ENCODE measurements at places on chromosomes 1 and 21.

DNA sequence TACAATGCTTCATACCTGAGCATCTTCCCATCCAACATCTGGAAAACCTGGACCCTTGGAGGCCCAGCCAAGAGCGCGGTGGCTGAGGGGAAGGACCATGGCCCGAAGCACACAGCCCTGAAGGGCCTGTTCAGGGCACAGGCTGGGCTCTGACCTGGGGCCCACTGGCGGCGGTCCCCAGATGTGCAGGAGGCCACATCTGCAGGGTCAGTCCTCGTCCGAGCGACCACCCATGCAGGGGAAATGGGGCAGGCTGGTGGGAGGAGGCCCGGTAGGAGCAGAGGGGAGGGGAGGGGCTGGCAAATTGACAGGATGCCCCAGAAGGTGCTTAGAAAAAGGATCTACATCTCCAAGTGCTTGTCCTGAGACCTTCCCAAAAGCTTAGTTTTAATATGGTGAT lies 59.9 kb downstream of the DISP3 start:
- no peak for DNase-seq

DNA sequence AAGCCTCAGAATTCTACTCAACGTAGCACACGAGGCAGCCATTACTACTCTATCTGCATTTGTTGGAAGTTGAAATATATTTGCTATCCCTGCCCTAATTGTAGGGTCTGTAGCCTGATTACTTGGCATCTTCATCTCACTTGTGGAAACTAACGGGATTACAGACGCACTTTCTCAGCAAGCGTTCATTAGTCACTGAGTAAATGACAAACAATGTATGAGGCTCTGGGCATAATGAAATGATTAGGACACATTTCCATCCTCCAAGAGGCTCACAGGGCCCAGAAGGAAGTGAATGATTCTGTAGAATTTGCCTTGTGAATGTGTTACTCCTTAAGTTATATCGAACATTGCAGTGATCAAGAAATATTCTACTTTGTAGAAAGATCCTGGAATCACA lies 78.1 kb downstream of the KIF26B start:
- DNase-seq: no peak

DNA sequence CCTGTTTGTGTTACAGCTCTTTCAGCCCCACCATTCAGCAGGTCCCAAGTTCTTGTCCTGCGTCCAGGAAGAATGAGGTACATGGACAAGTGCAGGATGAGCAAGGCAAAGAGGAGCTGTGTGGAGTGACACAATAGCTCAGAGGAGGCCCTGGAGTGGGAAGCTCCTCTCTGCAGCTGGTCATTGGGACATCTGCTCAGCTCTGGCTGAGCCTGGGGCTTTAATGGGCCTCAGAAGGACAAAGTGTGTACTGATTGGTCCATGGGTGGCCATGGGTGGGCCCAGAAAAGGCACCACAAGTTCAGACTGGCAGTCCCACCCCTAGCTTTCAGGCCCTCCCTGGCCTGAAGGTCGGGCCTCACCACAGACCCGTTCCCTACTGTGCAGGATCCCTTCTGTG lies 14.7 kb upstream of the HYI start:
- DNase-seq: no peak

DNA sequence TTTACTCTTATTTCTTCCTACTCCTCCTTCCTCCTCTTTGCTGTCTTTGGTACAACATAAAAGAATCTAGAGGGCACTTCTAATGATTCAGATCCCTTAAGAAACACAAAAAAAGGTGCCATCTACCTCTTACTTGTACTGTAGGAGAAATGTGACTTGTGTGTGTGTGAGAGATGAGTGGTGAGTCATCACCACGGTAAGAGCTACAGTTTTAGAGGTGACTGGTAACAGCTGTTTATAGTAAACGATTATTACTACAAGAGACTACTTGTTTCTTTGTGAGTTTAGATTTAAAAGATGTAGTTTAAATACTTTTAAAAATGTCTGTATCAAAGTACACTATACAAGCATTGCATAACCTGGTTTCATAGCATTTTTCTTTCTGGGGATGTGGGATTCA lies 40.4 kb downstream of the SLC35D1 start:
- peak; percentile 56 for DNase-seq

DNA sequence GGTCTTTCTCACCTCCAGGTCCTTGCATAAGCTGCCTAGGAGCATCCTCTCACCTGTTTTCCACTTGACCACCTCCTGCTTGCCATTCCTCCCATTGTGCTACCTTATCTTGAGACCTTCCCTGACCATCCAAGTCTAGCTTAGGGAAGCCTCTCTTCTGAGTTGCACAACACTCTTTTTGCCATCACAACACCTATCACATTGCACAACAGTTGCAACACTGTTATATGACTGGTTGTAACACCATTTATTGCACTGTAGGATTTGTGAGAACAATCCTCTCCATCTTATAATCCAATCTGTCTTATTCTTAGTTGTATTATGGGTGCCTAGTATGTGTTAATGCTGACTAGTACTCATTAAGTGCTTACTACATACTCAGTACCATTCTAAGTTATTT lies 488.7 kb downstream of the OMA1 start:
- no peak for DNase-seq

- DNase-seq: no peak
Observed at GRCh38 chr1:39016604-39017171, 9.5 kb upstream of the NDUFS5 start.

- DNase-seq: no peak
Observed at GRCh38 chr1:175307160-175307559, 114.6 kb upstream of the KIAA0040 start.

- DNase-seq: peak; percentile 59
Observed at GRCh38 chr21:35649186-35649585, 411.1 kb downstream of the SETD4 start.

- DNase-seq: peak; percentile 28
Observed at GRCh38 chr1:233904633-233905415, at the start of gene SLC35F3. Gene SLC35F3 (plus strand): TSS chr1:233904676.

GRCh38 chr1:227459326-227459841 lies 104.0 kb upstream of the ZNF678 start:
- no peak for DNase-seq

DNA sequence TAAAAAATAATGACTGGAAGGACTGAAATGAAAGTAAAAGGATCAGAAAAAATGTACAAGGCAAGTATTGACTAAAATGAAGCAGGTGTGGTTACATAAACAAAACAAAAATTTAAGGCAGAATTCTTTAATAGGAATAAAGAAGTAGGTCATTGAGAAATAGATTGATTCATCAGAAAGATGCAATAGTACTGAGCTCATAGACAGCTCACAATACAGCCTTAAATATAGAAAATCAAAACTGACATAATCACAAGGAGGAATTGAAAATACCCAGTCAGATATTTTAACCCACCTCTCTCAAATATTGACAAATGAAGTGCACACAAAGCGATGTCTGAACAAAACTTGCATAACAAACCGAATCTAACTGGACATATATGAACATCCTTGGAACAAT lies 366.8 kb upstream of the DPYD start:
- no peak for DNase-seq

DNA sequence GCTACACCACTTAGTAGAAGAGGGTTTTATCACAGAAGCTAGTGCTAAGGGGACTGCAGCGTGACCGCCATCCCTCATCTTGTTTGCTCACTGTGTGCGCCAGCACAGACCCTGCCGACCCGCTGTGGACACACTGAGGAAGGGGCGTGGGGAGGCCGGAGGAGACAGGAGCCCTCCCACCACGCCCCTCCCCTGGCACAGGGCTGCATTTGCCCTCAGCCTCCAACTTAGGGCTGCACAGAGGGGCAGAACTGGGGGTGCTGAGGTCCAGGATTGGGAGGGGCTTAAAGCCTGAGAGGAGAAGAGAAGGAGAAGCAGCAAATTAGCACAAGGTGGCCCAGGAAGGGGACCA lies 37.2 kb downstream of the RRP1 start:
- no peak for DNase-seq

GRCh38 chr1:17220287-17220686 lies 15.4 kb downstream of the PADI1 start:
- DNase-seq: no peak

GRCh38 chr1:160357286-160358002 lies 9.4 kb upstream of the NHLH1 start:
- DNase-seq: no peak

DNA sequence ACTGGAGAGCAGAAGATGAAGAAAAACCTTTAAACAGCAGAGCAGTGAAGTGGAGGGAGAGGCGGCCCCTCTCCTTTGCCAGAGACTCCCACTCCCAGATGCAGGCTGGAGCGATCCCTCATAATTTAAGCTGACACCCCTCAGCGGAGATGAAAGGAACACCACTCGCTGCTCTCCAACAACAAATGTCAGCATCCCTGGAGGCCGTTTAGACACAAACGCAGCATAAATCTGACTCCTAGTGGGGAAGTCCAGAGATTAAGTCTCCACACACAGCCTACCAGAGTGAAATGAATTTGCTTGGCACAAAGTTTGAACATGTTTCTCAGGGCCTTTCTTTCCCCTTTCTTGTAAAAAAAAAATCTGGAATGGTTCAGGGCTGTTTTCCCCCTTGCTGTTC lies 137.8 kb downstream of the LMX1A start:
- DNase-seq: no peak

- DNase-seq: no peak
Observed at GRCh38 chr1:189084811-189085210, 1392.9 kb downstream of the BRINP3 start.

- DNase-seq: peak; percentile 63
Observed at GRCh38 chr1:236103646-236104218, 38.6 kb upstream of the GPR137B start.

- DNase-seq: no peak
Observed at GRCh38 chr1:51915951-51916350, 37.4 kb upstream of the NRDC start.

- DNase-seq: no peak
Observed at GRCh38 chr21:34365809-34366208, 2.0 kb downstream of the KCNE2 start.

DNA sequence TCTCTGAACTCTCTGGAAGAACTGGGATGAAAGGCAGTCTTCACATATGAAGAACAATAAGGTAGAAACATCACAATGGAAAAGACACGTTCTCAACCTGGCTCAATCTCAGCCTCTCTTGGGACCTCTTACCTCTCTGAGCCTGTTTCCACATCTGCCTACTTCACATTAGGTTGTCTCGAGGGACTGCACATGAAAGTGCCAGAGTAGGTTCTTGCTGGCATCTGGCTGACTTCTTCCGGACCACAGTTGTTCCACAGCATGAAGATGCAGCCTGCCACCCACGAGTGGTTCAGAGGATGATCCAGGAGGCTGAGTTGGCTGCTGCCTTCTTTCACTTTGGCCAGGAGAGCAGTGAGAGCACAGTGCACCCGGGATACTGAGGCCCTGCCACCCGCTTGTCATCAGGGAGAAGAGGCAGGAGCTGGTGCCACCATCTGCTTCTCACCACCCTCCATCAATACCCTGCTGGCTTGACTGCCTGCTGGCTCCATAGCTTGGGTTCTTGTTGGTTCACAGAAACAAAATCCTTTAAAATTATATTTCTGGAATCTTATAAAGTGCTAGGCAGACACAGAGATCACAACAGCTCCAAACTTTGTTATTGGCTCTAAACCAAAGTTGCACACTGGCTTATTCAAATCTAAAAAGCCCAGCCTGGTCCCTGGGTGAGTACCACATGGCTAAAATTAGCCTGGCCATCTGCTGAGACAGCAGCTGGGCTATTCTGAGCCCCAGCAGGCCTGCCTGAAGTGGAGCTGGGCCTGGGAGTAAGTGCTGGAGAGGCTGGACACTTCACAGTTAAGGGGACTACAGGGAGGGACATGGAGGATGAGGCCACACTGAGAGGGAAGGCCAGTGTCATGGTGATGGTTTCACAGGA lies 46.9 kb upstream of the LIN9 start:
- DNase-seq: no peak

- DNase-seq: no peak
Observed at GRCh38 chr21:27382404-27382803, 415.5 kb upstream of the ADAMTS5 start.

- peak; percentile 40 for DNase-seq
Observed at GRCh38 chr1:96513136-96513535, 208.4 kb upstream of the PTBP2 start.

GRCh38 chr1:110434946-110435345 lies 16.0 kb upstream of the PROK1 start:
- DNase-seq: no peak

DNA sequence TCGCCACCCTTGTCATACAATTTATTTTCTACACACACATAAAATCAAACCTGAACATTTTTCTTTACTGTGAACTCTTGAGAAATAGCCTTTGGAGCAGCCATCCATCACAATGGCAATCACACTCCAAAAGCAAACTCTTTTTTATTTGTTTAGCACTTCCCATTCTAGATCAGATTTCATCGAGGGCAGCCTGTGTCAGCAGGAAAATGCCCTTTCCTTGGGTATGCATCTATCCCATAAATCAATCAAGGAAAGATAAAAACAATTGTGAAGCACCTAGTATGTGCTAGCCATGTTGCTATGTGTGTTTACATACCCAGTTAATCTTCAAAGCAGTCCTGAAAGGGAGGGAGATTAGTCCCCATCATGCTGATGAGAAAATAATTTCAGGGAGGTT lies 484.1 kb upstream of the USP24 start:
- DNase-seq: no peak

- no peak for DNase-seq
Observed at GRCh38 chr21:14545906-14546480, at the start of gene SAMSN1. Gene SAMSN1 (minus strand): TSS chr21:14546315. CDS start chr21:14546261, 54 bp downstream.

DNA sequence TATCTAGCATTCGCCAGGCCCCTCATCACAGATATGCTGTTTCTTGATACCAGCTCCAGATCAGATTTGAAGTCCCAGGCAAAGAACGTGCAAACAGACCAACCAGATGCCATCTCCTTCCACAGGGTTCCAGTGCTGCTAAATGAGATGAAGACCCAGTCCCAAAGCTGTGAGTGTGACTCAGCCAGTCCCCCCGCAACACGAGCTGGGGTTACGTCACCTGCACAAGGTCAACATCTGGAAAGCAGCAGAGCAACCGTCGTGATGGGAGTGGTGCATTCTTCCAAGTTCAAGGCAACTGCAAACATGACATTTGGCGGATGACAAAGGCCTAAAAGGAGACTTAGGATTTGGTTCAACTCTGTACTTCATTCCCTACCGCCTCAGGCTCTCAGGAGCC lies 69.6 kb upstream of the TIAM1 start:
- no peak for DNase-seq

GRCh38 chr1:172679000-172679772 lies 20.3 kb downstream of the FASLG start:
- DNase-seq: no peak

GRCh38 chr1:28074892-28075511 lies 13.4 kb downstream of the EYA3 start:
- no peak for DNase-seq

- no peak for DNase-seq
Observed at GRCh38 chr1:67818725-67819301, 14.5 kb downstream of the GNG12 start.

GRCh38 chr1:30535595-30536325 lies 187.6 kb downstream of the MATN1 start:
- DNase-seq: no peak

GRCh38 chr1:67850611-67851075 lies 17.4 kb upstream of the GNG12 start:
- peak; percentile 85 for DNase-seq
